ENCODE measurements at places on chromosomes 12 and 14. TPM values are rescaled to one million over a fixed set of nuclear protein-coding genes. Genes with fewer than 3 reads are reported as not detected.

INHBC gene
- not detected for total RNA-seq

NID2 gene
- 27.3 TPM for total RNA-seq

MED13L gene
- 239 TPM for total RNA-seq

TMEM260 gene
- total RNA-seq: 11.8 TPM

GRCh38 chr12:29147731-29148595, 1.1 kb upstream of the FAR2 start:
- no peaks in the 10 kb centered on the region for H3K27me3 ChIP-seq
- no peaks in the 10 kb centered on the region for H3K36me3 ChIP-seq
- no peaks in the 10 kb centered on the region for H3K4me1 ChIP-seq

GRCh38 chr14:100434033-100434601, 111.0 kb downstream of the SLC25A47 start:
- no peaks in the 10 kb centered on the region for H3K36me3 ChIP-seq
- no peak overlapping the region for H3K4me3 ChIP-seq
- no peak for DNase-seq
- H3K4me1 ChIP-seq: peaks cover 4% of the 10 kb centered on the region
- H3K27ac ChIP-seq: no peak overlapping the region

DNA sequence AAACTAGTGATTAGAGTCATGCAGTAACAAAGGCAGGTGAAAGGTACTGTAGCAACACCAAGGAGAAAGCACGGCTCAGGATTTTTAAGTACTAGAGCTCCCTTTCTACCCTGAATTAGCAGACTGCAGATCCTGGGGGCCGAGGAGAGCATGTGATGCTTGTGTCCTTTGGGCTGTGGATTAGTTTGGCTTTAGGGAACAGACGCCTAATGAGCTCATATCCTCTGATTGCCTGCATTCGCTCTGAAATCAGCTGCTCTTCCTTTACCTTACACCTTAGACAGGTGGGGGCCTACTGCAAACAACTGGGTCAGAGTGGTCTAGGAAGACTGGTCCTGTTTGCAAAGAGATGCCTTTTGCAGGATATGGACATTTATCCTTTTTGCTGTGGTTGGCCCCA, 2.2 kb downstream of the PIP4K2C start:
- H3K4me3 ChIP-seq: no peak overlapping the region
- H3K27ac ChIP-seq: no peak overlapping the region
- H3K36me3 ChIP-seq: peaks cover 7% of the 10 kb centered on the region

DNA sequence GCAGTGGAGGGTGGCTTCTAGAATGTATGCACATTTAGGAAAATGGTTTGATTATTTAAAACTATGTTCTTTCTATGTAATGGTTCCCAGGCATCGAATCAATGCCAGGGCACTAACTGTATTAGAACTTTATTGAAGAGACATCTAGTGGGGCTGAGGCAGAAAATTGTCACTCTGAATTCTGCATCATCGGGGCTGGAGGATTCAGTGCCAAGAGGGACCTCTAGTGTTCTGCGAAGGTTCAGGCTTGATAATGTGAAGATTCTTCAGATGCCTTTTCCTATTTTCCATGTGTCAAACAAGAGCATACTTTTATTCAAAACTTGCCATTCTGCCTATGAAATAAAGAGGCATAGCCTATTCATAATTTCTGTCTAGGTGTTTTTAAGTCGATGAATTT, 146.3 kb downstream of the CAND1 start:
- no peaks in the 10 kb centered on the region for H3K27me3 ChIP-seq
- DNase-seq: no peak
- H3K36me3 ChIP-seq: no peaks in the 10 kb centered on the region

GRCh38 chr12:46818642-46819041, 7.2 kb downstream of the SLC38A4 start:
- no peak overlapping the region for H3K27ac ChIP-seq
- H3K4me3 ChIP-seq: no peak overlapping the region
- no peaks in the 10 kb centered on the region for H3K36me3 ChIP-seq
- H3K27me3 ChIP-seq: no peaks in the 10 kb centered on the region

All from sigmoid colon (tissue), 7 donors.